ENCODE measurements at places on chromosomes 13 and 19.

DNA sequence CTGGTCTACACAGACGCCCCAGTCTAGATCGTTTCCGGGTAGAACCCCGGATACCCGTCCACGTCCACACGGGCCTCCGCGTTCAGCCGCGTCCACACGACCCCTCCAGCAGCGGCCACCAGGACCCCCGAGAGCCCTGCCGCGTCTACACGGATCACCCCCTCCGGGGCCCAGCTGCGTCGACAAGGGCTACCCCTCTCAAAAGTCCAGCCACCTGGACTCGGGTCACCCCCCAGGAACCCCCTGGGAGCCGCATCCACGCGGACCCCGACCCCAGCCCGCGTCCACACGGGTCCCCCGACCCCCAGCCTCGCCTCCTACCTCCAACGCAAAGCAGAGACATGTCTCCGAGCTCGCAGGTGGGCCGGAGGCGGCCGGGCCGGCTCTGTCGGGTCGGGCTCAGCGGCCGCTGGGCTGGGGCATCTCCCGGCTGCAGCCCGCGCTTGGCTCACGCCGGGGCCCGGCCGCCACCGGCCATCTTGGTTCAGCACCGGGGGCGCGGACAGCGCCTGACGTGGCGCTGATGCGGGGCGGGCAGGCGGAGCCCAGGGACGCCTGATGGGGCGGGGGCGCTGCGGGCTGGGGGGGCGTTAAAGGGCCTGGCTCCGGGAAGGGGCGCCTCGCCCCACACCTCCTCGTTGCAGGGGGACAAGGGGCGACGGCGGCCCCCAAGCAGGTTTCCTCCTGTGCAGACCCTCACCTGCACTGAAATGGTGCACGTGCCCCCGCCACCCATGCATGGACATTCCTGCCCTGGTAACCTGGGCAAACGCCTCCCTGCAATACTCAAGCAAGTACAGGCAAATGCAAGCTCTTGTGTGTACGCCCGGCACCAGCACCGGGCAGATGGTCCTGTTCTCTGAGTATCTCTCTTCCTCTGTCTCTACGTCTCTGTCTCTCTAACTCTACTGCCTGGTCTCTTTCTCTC lies at the start of gene UNC13A:
TSS of gene UNC13A (minus strand) at position 498 of the 928 bp plus-strand sequence. CDS start at position 343, 155 bp downstream.
- DNase-seq, result peak; percentile 80

GRCh38 chr13:91134803-91135184 lies 212.7 kb upstream of the MIR17HG start:
- DNase-seq, result no peak

DNA sequence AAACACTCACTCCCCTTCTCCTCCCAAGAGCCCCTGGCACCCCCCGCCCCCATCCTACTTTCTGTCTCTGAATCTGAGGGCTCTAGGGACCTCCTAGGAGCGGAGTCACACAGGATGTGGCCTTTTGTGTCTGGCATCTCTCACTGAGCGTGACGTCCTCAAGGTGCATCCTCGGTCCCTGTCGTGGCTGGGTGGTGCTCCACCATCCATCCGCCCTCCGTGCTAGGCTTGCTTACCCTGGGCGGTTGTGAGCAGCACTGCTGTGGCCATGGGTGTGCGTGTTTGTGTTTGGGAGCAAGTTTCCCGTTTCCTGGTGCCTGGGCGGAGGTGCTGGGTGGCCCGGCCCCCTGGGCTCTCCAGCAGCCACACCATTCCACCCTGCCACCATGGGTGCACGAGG lies 12.2 kb downstream of the PLEKHJ1 start:
- DNase-seq, result no peak

DNA sequence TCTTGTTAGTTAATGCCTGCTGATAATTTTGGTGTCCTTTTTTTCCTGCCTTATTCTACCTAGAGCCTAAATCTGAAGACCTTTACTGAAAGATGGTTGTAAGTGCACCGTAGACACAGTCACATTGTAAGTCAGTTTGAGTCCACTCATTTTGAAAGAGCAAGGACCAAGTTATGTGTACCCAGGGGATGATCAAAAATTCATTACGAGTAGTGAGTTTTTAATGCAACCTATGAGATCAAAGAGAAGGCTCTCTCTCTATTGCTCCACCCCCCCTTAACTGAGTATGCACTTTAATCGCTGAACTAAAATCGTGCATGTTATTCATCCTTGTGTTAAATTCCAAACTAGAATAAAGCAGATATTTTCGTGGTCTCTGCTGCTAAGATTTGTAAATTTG lies 1.8 kb downstream of the RAP2A start:
- DNase-seq, result no peak

GRCh38 chr19:55700813-55701212 lies 25.8 kb downstream of the EPN1 start:
- DNase-seq, result no peak

DNA sequence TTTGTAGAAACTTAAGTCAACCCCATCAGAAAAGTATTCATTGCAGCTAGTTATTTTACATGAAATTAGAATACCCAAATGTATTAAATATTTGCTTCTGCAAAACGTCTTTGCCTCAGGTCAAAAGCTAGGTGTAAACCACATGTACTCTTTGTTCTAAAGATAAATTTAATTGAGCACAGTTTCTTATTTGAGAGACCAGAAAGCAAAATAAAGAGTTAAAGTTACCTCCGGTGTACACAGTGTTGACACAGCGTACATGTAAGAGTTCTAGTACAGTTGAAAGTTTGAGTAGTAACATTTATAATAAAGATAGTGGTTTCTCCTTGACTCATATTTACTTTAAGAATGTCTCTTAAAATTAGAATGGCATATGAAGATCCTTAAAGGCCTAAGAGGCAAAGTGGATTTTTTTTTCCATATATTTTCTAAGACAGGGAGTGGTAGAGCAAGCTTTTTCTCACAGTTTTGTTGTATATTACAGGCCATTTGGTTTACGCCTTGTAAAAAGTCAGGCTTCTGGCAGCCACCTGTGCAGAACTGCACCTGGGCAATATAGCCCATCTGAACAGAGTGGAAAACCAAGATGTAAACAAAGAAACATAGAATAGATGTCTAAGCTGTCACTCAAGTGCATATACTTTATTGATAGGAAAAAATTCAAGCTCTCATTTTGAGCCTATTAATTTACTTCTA lies 2.9 kb downstream of the LRCH1 start:
- no peak for DNase-seq

- no peak for DNase-seq
Measured at GRCh38 chr13:27476943-27477703, 26.8 kb upstream of the MTIF3 start.

DNA sequence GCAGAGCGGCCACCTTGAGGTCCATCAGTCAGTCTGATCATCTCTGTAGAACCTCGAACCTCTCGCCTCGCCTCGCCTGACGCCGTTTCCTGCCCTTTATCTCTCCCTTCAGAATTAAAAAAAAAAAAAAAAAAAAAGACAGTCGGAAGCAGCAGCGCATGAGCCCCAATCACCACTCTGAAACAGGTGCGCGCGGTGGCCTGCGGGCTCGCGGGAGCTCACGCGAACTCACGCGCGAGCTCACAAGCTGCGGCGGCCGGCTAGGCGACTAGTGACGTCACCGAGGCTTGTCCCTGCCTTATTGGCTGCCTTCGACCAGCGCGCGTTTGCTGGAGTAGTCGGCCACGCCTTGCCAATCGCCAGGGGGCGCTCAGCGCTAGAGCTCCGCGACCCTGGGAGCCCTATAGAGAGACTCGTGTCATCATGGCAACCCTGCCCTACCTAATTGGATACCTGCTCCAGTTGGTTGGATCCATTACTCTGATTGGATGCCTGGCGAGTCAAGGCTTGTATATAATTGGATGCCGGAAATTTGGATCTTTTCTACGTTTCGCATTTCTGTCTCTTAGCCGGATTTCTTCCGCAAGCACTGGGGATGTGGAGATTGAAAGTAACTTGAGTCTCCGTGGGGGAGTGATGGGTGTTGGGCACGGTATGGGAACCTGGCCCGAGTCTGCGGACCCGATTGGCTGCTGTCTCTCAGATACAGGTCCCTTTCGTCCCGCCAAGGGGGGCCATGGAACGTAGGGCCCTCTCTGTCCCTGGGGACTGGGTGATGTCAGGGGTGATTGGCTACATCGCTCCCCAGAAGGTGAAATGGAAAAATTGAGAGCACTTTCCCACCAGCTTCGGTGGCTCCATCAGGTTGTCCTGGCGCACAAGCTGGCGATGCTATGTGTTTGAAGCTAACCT lies 31.6 kb downstream of the SYT3 start:
- DNase-seq, result peak; percentile 99

DNA sequence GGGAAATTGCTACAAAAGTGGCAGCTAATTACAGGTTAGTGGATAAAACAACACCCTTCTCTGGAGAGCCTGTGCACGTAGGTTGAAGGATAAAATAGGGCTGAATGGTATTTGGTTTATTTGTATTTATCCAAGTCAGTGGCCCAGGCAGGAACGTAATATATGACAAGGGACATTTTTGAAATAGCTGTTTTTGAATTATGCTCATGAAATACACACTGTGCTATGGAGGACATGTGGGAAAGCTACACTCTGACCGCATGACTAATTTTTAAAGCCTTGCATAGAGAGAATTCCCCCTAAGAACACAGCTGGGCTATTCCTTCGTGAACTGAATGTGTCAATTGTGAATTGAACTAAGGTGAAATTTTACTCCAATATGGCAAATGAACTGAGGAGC lies 292.1 kb upstream of the MAB21L1 start:
- no peak for DNase-seq

DNA sequence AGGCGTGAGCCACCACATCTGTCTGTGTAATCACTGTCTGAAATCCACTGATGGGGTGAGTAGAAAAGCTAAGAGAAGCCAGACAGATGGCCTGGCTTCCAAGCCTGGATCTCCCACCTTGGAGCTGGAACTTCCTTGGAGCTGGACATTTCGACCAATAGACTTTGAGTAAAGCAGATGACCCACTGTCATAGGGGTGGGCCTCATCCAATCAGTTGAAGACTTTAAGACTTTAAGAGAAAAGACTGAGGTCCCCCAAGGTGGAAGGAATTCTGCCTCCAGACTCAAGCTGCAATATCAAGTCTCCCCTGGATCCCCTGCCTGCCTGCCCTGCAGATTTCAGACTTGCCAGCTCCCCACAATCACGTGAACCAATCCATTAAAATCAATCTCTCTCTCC lies 20.7 kb downstream of the VSTM1 start:
- DNase-seq, result no peak

DNA sequence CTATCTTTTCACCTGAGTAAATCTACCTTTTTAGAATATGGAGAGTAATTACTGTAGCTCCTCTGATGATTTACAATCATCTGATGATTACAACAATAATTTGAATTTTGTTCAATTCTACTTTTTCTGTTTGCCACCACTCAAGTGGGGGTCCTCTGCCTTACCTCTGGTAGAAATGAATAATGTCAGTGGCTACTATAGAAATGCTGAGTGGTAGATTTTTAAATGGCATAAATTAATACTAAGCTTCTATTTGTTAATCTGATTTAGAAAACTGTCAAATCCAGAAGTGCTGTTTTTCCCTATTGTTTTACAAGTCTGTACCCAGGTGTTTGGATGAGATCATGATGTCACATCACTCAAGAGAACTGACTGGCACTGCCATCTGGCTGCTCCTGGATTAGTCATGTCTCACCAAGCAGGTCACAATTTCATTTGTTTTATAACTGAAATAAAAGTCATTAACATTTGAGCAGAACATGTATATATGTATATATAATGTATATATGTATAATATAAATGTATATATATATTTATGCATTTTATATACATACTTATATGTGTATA lies 494.8 kb downstream of the TBC1D4 start:
- DNase-seq, result no peak

DNA sequence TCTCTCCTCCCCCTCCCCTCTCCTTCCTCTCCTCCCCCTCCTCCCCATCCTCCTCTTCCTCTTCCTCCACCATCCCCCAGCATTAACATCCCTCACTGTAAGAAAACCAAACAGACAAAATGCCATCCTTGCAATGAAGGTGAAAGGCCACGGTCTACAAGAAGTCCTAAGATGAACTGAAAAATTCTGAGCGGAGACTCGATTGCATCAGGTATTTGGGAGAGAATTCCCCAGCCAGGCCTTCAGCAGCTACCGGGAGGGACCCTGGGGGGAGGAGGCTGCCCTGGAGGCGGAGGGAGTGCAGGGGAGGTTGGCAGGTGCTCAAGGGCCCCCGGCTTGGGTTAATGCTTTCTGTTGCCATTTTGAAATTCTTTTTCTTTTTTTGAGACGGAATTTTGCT lies 10.1 kb upstream of the TIMM44 start:
- DNase-seq, result peak; percentile 36

DNA sequence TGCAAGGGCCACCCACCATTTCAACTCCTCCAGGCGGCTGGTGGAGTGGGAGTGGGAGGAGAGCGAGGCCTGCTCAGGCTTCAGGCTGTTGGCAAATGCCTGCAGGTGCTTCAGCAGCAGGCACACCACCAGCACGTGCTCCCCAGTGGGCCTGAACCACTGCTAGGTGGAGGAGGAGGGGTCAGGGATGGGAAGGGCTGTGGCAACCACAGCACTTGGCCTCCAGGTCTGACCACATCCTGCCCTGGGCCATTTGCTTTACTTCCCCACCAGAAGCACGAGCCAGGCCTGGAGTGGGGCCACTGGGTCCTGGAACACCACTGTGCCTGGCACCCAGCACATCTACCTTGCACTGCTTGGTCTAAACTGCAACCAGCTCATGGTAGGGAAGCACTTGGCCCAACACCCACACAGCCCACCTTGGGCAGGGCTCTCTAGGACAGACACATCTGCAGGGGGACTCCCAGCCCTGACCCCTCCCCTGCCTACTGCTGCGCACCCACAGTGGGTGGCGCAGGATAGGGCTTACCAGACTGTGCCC lies 26.2 kb downstream of the TUBA3C start:
- no peak for DNase-seq

GRCh38 chr13:111577208-111577828 lies 256.9 kb downstream of the TEX29 start:
- DNase-seq, result no peak

GRCh38 chr19:2783781-2784145 lies 690 bp upstream of the SGTA start:
- DNase-seq, result no peak

DNA sequence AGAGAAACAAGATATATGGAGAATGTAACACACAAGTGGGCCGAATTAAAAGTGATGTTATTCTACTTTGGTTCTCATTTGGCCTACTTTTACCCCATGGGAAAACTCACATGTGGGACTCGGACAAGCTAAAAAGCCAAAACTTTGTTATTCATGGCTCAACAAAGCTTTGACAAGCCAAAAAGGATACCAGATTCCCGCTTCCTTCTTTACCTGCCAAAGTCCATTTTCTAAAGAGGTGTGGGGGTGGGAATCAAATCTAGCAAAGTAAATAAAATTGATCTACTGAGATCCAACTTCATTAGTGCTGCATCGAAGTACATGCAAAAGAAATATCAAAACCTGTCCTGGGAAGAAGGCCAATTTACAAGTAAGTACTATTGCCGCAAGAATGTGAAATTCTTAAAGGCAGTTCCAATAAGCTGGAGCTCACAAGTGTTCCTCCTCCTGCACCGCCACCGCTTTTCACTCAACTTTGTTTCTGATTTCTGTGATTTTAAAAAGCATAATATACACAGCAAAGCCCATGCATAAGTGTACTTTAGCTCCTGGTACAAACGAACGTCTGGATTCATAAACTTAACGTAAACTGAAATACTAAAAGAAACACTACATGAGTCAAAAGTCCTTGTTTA lies 1.1 kb downstream of the LNX2 start:
- no peak for DNase-seq

- peak; percentile 49 for DNase-seq
Measured at GRCh38 chr13:112635323-112635722, 47.4 kb upstream of the TUBGCP3 start.
